ENCODE measurements at places on chromosomes 16 and 17.
A peak's percentile ranks its signal among the peaks of the same experiment; 100 is the strongest.

DNA sequence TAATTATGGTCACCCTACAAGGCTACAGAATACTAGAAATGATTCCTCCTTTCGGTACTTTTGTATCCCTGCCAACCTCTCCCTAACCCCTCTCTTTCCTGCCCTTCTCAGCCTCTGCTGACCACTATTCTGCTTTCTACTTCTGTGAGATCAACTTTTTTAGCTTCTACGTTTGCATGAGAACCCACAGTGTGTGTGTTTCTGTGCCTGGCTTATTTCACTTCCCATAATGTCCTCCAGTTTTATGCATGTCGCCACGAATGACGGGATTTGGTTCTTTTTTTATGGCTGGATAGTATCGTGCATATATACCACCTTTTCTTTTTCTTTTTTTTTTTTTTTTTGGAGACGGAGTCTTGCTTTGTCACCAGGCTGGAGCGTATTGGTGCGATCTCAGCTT is 92.1 kb downstream of the RAP1GAP2 start:
- DNase-seq, result no peak

GRCh38 chr17:29256735-29257466 is 10.2 kb downstream of the CRYBA1 start:
- no peak for DNase-seq

- DNase-seq, result peak; percentile 69
Measured at GRCh38 chr17:44348234-44348987, 3.3 kb downstream of the GRN start.

- no peak for DNase-seq
Measured at GRCh38 chr17:73647301-73647695, 3.1 kb upstream of the SDK2 start.

GRCh38 chr17:1071103-1071825 is 74.3 kb downstream of the TIMM22 start:
- DNase-seq, result peak; percentile 54

GRCh38 chr17:80868022-80868609 is 123.5 kb upstream of the CHMP6 start:
- DNase-seq, result no peak

- DNase-seq, result no peak
Measured at GRCh38 chr17:44397479-44398440, 8.3 kb upstream of the ITGA2B start.

DNA sequence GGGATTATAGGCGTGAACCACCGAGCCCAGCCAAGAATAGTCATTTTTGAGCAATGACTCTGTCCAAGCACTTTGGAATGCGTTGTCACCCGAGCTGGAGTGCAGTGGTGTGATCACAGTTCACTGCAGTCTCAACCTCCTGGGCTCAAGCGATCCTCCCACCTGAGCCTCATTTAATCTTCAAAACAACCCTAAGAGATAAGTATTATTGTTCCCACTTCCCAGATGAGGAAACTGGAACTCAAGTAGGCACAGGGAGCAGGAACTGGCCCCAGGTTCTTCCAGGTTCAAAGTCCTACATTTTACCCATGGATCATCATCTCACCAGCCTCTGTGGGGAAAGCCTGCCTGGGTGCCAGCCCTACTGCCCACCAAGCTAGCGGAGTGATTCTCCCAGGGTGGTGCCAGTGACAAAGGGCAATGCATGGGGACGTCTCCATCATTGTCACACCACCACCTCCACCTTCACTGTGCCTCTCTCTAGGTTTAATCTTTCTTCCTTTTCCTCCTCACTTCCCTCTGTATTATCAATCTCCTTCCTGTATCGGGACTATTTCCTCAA is 11.3 kb upstream of the RNF157 start:
- no peak for DNase-seq

DNA sequence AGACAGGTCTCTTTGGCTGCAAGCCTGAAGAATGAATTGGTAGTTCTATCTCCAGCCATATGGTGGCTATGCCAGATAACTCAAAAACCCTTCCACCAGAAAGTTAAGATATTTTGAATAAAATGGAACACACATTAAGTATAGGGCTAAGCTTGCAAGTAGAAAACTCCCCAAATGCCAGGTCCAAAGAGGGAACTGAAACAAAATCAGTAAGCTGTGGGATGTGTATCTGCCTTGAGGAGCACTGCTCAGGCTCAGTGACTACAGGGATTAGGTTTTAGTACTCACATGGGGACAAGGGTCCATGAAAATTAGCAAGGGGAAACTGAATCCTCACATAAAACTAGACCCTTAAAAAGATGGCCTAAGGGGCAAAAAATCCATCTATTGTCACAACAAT is 115.7 kb upstream of the PMFBP1 start:
- no peak for DNase-seq

DNA sequence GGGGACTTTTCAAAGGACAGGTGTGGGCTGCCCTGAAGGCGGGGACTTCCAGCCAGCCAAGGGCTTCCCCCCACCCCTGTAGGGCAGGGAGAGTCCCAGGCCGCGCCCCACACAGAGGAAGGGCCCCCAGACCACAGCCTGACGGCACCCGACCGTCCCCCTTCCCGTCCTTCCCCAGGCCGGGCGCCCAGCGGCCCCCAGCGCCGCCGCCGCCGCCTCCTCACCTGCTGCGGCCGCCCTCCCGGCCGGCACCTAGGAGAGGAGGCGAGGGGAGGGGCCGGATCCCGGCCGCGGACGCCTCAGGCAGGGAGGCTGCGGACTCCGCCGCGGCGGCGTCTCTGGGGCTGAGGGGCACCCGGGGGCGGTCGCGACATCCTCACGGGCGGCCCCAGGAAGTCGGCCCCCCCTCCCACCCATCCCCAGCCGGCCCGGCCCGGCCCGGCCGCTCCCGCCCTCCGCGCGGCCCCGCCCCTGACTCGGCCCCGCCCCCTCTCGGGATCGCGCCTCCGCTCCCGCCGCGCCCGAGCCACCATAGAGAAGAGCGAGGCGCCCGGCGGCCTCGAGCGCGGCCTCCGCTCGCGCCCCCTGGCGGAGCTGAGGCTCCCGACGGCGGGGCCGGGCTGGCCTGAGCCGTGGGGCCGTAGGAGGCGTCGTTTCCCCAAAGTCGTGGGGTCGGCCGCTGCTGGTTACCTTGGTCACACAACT is 25.5 kb upstream of the RFFL start:
- peak; percentile 91 for DNase-seq

- no peak for DNase-seq
Measured at GRCh38 chr17:46127524-46127923, 65.7 kb downstream of the KANSL1 start.

GRCh38 chr16:49811644-49812334 is 44.1 kb downstream of the ZNF423 start:
- DNase-seq, result no peak

- DNase-seq, result peak; percentile 38
Measured at GRCh38 chr17:45123930-45124796, 8.2 kb downstream of the PLCD3 start.

GRCh38 chr17:10384175-10384574 is 11.4 kb upstream of the MYH13 start:
- no peak for DNase-seq

- DNase-seq, result no peak
Measured at GRCh38 chr16:16868727-16869126, 489.8 kb downstream of the NPIPA7 start.

DNA sequence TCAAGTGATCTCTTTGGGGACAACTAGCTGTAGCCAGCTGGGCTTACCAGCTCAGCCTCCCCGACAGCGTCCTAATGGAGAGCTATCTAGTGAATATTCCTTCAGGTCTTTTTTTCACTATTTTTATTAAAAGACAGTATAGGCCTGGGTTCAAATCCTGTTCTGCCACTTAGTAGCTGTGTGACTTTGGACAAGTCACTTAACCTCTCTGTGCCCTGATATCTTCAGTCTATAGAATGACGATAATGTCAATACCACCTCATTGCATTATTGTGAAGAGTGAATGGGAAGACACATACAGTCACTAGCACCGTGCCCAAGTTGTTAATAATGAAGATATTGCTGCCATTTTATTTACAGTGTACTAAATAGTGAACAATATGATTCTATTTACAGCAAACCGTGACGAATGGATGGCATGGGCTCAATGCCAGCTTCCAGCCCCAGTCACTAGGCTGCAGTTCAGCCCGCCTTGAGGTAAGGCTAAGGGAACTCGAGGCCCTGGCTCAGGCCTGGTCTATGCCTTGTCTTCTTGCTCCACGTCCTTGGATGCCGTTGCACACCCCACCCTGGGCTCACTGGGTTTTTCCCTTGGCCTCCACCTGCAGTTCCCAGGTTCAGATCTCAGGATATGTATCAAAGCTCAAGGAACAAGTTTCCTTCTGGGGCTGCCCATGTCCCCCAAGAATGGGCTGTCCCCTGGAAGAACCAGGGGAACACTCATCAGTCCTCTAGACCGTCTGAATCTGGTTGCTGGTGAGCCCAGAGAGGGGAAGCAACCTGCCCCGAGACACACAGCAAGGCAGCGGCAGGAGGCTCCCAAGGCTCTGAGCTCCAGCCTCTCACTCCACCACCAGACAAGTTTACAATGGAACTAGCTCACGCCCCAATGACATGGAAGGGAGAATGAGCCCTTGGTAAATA is 95.4 kb upstream of the TNRC6C start:
- DNase-seq, result peak; percentile 55

- no peak for DNase-seq
Measured at GRCh38 chr17:36196131-36196486, 449 bp downstream of the CCL3L1 start.

- DNase-seq, result no peak
Measured at GRCh38 chr16:85858984-85859817, 39.8 kb upstream of the IRF8 start.

Measured in heart left ventricle (tissue), 16 donors.